ENCODE measurements at places on chromosomes 5 and 9.

GRCh38 chr5:87354496-87354895, 58.2 kb downstream of the CCNH start:
- DNase-seq, result no peak

DNA sequence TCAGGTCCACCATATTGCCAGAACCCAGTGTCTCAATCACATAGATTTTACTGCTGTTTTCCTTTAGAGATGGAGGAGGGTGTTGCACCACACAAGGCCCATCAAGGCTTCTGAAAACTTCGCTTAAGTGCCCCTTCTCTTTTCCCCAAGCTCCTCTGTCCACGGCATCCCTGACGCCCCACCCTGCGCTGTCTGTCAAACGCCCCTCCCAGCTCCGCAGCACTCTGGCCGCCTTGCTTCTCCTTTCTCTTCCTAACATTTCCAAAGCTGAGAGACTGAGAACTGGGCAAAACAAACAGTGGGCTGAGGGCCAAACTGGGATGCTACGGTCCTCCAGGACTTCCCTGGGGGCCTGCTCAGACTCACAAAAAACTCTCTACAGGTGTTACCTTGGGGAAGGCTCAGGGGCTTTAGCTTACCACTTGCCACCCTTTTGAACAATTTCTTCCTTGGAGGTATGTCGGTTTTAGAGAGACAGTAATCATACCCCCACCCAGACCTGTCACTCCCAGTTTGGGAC, 28.3 kb upstream of the ERGIC1 start:
- no peak for DNase-seq

DNA sequence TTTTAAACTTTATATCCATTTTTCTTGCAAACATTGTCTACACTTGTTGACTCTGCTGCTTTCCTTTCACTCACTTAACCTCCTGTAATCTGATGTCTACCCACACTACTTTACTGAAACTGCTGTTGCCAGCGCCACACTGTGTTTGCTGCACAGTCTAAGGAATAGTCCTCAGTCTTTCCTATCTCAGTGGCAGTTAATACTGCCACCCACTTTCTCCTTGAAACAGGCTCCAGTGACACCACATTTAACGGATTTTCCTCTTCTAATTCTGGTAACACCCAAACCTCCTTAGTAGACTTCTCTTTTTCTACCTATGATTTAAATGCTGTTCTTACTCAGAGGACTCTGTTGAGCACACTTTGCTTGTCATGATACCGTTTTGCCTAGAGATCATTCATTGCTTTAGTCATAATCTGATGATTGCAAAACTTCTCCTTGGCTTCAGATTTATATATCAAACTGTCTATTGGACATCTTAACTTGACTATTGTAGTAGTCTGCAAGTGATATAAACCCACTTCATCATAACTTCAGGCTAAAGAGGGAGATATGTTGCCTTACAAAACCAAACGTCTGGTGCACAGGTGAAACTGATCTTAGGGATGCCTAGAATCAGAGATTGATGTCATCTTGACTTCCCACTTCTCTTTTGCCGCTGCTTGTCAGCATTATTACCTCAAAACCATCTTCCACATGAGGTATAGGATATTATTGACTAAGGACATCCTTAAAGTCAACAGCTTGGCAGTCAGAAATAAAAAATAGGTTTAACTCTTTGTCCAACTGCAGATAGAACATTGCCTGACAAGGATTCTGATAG, 94.1 kb downstream of the CDC42SE2 start:
- DNase-seq, result no peak

- no peak for DNase-seq
Observed at GRCh38 chr5:76111477-76112174, 28.4 kb downstream of the SV2C start.

DNA sequence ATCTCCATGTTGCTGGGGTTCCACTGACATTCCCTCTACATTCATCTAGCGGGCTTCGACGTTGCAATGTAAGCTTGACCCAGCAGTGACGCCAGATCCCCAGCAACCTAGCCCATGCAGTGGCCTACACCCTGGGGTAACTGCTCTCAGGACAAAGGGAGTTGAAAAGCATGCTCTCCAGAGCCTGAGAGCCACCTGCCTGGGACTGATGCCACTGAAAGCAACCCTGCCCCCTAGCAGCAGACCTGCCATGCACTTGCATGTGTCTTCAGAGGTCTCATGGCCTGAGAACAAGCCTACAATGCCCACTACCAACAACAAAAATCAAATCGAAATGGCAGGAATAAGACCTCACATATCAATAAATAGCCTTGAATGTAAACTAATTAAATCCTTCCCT, 330.3 kb downstream of the TRIM36 start:
- DNase-seq, result no peak

GRCh38 chr5:128271859-128272464, 188.4 kb downstream of the SLC12A2 start:
- no peak for DNase-seq

DNA sequence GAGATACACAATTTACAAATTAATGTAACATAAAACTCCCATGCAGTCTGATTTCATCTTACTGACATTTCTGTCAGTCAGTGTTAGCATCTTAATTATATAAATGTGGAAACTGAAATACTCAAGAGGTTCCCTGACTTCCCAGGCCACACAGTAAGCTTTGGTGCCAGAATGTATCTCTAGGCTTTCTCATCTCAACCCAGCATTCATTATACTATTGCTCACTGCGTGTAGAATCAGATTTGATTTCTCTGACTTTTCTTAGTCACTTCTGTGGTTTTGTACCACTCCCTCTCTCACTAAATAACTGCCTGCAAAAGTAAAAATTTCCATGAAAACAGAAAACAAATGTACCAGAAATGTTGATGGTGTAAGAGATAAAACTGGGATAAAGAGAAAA, 31.7 kb upstream of the CDKN2B start:
- no peak for DNase-seq

- peak; percentile 78 for DNase-seq
Observed at GRCh38 chr5:140351609-140352334, 5.4 kb upstream of the HBEGF start.

- peak; percentile 49 for DNase-seq
Observed at GRCh38 chr5:149549461-149550267, 1.6 kb downstream of the CSNK1A1 start.

DNA sequence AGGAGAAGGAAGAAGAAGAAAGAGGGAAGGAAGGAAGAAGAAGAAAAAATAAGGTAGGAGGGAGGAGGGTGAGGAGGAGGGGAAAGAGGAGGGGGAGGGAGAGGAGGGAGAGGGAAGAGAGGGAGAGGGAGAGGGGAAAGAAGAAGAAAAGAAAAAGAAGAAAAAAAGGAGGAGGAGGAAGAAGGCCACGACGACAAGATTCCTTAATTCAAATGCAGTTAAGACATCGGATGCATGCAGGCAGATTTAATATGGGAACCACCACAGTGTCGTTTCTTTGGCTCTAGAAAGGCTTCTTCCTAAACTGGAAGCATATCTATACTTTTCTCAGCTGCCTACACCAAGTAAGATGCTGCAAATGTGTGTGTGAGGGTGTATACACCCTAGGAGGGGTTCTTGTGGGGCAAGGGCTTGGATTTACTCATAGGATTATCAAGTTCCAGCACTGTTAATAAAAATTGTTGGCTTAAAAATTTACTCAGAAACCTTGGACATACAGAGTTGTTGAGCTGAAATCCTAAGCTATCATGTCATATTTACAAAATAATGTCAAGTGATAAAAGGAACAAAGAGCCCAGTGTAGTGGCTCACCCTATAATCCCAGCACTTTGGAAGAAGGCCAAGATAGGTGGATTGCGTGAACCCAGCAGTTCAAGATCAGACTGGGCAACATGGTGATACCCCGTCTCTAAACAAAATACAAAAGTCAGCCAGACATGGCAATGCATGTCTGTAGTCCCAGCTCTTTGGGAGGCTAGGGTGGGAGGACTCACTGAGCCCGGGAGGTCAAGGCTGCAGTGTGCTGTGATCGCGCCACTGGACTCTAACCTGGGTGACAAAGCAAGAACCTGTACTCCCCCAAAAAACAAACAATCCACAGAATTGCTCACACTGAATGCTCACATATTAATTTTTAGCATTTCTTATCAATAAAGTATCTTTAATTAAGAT, 108.5 kb downstream of the UBAP2 start:
- DNase-seq, result no peak
